CD4-positive, alpha-beta T cell treated with Interleukin-15 for 4 hours (primary cell): ENCODE measurements at places on chromosomes 4 and X.

GRCh38 chr4:53847965-53848364 lies 216.4 kb downstream of the CHIC2 start:
- DNase-seq, result no peak

DNA sequence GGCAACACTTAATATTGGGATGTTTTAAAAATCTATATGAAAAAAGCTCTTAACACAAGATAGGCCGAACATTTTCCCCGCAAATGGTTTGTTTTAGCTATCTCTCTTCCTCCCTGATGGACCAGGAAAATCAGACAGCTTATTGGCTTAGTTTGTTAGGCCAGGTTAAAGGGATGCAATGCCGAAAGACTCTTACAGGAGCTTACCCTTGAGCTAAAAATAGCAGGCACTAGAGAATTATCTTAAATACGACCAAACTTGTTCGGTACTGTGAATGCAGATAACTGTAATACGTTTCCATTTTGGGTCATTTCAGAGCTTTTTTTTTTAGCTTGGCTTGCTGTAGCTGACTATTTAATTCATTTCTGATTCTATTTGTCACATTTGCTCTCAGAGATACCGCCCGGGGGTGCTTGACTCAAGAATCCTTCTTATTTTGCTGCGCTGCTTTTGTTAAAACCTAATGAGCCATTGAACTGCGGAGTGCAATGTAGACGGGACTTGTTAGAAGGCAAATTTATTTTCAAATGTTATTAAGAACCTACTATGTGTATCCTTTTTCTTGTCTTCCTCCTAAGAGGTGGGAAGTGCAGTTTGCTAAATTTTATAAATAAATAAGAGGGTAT lies 23.3 kb downstream of the PPARGC1A start:
- DNase-seq, result no peak

GRCh38 chr4:112361181-112361791 lies 64.1 kb downstream of the ALPK1 start:
- no peak for DNase-seq

DNA sequence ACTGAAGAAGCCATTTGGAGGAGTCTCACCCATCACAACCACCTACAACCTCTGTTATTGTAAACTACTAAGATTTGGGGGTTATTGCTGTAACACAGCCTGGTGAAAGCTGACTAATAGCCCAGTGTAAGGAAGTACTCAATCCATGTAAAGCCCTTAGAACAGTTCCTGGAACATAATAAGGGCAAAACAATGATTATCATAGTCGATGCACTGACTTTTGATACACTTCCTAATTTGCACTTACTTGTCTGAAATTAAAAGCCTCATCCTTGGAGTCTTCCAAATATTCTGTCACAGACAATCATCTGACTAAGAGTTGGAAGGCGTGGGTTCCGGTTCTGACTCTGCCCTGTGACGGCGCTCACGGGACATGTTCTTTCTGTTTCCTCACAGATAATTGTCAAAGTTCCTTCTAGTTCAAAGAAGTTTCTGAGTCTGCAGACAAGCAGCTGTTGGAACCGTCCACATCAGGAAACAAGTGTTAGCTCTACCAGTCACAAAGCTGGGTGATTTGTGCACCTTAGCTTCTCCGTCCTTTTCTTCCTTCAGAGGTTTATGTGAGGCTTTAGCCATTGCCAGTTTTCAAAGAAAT lies 33.4 kb upstream of the RASGEF1B start:
- peak; percentile 65 for DNase-seq

GRCh38 chrX:24276015-24276414 lies 37.9 kb downstream of the SUPT20HL2 start:
- no peak for DNase-seq

GRCh38 chr4:94348666-94349065 lies 6.0 kb upstream of the HPGDS start:
- no peak for DNase-seq

DNA sequence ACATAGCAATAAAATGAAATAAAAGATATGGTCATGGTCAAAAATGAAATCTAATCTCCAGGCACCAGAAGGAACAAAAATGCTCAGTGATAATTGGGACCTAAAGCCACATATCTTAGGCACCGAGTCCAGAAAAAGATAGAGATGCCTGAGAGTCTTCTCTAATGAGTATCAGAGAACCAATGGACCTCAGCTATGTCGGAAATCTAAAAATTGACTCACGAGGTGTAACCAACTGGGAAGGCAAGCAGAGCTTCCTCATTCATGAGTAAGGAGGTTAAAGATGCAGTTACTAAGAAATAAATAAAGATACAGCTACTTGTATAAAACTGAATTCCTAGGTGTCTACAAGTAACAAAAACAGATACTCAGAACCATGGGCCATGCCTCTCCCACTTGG lies 72.1 kb downstream of the KLHL34 start:
- DNase-seq, result no peak

DNA sequence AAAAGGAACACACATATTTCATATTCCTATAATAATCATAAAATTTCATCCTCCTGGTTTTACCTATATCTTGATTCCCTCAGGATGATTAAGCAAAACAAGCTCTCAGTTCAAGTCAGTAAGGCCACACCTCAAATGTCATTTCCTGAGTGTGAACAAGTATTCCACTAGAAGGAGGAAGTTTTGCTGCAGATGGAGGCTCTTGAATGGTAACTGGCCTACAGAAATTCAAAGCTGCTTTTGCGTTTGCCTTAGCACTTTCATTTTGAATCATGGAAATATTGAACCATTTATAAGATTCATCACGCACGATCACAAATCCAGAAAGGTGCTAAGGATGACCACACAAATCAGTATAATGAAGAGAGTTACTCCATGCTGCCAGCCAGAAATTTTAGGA lies 254.4 kb upstream of the CXXC4 start:
- DNase-seq, result no peak

DNA sequence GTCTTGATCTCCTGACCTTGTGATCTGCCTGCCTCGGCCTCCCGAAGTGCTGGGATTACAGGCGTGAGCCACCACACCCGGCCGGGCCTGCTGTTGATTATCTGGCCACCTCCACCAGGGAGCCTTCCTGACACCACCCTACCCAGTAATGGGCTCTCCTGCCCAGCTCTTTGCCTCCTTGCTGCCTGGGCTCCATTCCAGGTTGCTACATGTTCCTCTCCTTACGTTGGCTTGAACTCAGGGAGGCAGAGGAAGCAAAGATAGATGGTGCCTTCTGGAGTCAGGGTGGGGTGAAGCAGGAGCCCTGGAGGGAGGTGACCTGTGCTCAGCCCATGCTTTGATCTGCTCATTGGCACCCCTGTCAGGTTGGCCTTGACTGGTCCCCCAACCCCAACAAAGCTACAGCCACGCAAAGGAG lies 26.3 kb downstream of the FLNA start:
- no peak for DNase-seq

DNA sequence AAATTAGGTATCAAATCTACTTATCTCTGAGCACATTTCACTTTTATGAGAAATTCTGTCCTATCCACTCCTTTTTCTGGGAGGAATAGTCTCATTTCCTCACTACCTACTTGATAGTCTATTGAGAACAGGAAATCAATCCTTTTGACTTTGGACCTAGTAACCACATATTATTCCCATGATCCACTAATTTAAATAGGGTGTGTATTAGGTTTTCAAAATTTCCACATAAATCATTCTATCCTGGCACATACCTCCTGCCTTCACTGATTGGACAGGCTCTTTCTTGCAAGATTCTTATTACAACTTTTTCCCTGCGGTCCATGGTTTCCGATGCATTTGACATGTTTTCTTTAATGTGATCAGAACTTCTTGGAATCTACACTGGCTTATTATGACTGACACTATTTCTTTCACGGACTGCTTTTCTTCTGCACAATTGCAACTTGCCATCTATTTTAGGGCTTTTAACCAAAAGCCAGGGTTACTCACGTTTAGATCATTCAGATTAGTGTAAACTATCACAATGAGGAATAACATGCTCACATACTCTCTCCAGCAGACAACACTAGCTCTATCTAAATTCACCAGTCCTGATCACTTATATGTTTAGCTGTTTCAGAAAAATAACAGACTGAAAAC lies 419.9 kb upstream of the SLIT2 start:
- DNase-seq, result no peak

DNA sequence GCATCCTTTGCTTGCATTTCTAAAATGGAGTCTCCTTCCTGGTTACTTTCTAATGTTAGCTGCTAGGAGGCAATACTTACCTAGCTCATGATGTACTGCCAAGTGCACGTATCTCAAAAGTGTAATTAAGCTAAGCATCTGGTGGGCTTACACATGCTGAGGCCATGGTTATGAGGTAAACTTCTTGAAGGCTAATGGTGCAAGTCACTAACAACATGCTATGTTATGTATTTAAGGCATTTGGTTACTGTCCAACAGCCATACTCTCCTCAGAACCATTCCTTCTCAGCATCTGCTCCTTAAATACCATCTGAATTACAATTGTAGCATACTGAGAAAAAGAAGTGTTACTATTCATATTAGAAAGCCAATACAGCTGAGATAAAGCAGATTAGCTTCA lies 318.6 kb upstream of the BMP3 start:
- DNase-seq, result no peak

DNA sequence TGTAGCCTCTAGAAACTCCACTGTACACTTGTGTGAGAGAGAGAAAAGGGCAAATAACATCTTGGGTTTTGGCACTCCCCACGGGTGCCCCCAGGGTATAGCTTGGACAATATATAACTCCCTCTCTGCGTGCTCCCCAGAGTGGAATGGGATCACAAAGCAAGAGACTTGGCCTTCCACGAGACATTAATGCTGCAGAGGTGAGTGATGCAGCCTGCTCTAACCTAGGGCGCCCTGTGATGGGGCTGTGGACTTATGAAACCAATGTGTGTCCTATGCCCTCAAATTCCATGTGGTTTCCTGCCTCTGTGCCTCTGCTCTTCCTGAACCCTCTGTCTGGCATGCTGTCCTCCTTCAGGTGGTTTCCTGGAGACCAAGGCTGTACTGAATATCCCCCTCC lies 22.0 kb upstream of the FAM9C start:
- DNase-seq, result no peak

DNA sequence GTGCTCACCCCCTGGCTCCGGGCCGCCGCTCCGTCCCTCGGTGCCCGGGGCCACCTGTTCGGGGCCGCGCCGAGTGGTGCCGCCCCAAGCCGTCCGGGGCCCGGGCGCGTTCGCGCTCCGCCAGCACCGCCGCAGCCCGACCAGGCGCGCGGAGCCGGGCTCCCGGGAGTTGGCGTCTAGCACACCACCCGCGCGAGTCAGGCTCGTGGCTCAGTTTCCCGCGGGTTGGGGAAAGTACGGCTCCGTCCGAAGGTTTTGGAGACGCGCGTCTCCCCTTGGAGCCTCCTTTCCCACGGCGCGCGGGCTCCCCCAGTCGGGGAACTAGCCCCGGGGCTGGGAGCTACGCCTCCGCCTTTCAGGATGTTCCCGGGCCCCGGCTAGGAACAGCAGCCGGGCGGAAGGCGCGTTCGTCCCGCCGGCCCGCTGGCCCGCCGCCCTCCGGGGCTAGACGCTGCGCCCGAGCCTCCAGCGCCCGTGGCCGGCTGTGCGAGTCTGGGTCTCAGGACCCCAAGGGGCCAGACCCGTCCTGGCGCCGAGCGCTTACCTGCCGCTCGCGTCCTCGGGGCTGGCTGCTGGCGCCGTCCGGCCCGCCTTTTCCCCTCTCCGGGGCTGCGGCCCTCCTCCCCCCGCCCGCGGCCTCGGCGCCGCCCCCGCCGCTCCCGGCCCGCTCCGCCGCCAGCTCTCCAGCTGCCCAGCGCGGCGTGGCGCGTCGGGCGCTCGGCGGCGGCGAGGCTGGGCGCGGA lies at the start of gene ADGRG2:
Gene ADGRG2, minus strand, starts transcription at position 571 of the 743 bp plus-strand sequence. CDS start 53,634 bp downstream, outside the sequence.
- DNase-seq, result no peak

- no peak for DNase-seq
These were observed 166.8 kb downstream of the TLL1 start for GRCh38 chr4:166039822-166040221.

DNA sequence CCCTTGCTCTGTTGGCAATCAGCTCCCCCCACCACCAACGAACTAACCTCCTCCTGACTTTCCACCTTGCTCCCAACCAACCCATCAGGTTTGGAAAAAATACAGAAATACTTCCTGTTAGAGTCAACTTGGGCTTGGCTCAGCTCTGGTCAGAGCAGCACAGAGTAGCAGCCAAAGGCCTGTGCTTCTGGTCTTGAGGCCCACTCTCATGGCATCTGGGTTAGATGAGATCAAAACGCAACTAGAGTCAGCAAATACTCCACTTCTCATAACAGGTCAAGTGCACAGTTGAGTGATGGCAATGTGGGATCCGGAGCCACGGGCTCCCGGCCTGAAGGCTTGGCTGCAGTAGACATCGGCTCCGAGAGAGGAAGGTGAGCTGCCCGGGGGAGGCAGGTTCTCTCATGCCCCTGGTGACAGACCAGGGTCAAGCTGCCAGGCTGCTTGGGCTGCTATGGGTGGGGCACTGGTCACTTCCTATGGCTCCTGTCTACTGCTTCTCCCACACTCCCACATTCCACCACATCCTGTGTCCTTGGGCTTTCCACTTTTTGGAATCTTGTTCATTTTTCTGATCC lies 34.8 kb downstream of the ZNF185 start:
- DNase-seq, result no peak

DNA sequence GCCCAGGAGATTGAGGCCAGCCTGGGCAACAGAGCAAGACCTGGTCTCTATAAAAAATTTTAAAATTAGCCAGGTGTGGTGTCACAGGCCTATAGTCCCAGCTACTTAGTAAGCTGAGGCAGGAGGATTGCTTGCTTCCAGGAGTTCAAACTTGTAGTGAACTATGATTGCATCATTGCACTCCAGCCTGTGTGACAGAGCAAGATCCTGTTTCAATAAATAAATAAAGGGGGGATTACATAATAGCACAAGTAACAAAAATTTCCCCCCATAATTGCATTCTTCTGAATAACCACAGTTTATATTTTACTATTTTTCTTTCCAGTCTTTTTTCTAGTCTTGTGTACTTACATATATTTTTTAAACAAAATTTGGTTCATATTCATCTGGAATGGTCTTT lies 135.6 kb downstream of the CHIC2 start:
- no peak for DNase-seq

DNA sequence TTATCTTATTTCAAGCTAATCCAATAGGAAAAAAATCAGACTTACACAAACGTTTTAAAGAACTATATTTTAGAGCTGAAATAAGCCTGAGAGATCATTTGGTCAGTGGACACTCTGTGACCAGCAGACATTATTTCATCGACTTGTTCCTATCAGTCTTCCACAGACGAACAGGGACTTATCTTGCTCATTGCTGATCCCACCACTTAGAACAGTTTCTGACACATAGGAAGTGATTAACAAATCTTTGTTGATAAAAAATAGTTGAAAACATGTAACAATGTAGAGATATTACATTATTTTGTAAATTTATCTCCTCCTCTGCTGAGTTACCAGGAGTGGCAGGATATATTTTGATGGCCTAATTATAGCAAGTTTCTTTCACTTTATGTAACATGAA lies 65.8 kb downstream of the TAPT1 start:
- DNase-seq, result no peak

DNA sequence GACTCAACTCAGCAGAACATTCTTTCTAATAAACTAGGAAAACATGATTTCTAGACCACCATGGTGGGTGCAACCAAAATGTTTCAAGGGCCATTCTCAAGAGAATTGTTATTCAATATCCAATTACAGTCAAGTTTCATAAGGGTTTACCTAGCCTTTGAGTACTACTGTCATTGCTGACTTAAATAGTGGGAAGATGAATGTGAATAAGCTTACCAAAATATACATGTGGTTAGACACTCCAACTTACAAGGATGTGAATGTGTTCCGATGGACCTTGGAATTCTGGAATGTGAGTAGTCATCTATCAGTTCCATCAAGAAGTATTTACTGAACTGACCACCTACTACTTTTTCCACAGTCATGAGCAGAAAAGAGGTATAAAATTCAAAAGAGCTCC lies 16.9 kb downstream of the SH3RF1 start:
- no peak for DNase-seq
